ENCODE measurements at places on chromosomes 12 and 14.

GRCh38 chr12:116121453-116121871 is 156.0 kb downstream of the MED13L start:
- DNase-seq: no peak

- DNase-seq: no peak
Observed at GRCh38 chr12:52321418-52321817, 220 bp upstream of the KRT83 start.

- no peak for DNase-seq
Observed at GRCh38 chr12:66258011-66258410, 44.3 kb upstream of the HELB start.

GRCh38 chr12:87813476-87814234 is 215.5 kb downstream of the C12orf50 start:
- DNase-seq: no peak

DNA sequence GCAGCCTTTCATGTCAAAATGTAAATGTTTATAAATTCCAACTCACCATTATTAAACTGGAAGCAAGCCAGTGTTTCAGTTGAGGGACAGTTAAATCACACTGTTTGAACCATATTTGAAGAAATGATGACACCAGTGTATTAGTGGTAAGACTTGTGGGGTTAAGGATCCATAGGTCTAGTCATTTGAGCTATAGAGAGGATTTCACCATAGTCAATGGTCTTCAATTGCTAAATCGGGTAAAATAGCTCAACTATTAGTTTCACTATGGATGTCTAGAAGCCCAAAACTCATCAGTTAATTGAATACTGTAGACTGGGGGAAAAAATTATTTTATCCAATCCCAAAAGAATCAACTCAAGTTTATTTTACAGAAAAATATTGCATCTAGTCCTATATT is 659.1 kb downstream of the NRXN3 start:
- no peak for DNase-seq

- DNase-seq: no peak
Observed at GRCh38 chr14:51014086-51014485, 69.8 kb upstream of the PYGL start.

GRCh38 chr12:29725587-29726320 is 58.0 kb downstream of the TMTC1 start:
- no peak for DNase-seq

DNA sequence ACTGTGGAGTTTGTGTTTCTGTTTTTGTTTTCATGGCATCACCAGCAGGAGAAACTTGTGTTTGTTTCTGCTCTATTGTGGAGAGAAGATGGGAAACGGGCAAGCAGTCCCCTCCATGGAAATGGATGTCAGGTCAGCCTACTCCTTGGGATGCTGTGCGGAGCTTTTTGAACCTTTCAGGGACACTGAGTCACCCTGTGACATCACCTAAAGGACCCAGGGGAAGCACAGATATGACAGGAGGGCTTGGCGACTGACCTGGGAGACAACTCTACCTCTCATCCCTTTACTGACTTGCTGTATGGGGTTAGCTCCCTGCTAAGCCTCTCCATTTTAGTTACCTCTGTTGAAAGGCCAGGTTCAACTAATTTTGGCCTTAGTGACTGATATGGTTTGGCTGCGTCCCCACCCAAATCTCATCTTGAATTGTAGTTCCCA is 706.9 kb upstream of the TMEM132C start:
- no peak for DNase-seq

DNA sequence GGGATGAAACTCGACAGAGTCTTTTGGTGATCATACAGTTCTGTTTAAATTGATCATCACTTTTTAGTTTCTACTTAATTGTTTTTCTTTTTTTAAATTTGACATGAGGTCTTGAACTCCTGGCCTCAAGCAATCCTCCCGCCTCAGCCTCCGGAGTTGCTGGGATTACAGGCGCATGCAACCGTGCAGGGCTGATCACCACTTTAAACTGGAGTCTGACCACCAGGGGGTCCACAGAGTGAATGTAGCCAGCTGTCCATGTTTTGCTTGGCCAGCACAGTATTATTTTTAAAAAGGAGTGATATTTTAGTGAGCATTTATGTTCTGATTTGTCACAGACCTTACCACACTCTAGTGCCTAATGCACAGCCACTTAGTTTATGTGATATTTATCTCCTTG is 10.7 kb downstream of the DAAM1 start:
- no peak for DNase-seq

Data from right forelimb (tissue), 1 donor.